ENCODE measurements at places on chromosomes 16 and 17.

DNA sequence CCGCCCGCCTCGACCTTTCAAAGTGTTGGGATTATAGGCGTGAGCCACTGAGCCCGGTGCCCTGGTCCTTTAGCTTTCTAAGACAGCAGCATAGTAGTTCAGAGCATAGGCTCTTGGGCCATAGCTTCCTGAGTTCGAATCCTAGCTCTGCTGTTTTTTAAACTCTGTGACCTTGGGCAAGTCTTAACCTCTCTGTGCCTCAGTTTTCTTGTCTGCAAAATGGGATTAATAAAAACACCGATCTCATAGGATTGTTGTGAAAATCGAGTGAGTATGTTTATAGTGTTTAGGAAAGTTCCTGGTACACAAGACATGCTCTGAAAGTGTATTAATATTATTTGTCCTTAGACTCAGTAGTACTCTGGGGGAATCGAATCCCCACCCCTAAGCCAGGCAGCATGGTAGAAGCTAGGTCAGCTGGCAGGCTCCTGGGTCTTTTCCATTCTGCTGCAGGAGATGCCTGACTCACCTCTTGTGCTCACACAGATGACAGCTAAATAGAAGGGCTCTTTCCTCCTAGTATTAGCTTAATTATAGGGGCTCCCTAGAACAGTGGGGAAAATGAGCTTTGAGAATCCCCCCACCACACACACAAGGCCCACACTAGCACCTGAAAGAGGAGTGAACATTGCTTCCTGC is 44.1 kb downstream of the PRKCB start:
- no peak for DNase-seq

DNA sequence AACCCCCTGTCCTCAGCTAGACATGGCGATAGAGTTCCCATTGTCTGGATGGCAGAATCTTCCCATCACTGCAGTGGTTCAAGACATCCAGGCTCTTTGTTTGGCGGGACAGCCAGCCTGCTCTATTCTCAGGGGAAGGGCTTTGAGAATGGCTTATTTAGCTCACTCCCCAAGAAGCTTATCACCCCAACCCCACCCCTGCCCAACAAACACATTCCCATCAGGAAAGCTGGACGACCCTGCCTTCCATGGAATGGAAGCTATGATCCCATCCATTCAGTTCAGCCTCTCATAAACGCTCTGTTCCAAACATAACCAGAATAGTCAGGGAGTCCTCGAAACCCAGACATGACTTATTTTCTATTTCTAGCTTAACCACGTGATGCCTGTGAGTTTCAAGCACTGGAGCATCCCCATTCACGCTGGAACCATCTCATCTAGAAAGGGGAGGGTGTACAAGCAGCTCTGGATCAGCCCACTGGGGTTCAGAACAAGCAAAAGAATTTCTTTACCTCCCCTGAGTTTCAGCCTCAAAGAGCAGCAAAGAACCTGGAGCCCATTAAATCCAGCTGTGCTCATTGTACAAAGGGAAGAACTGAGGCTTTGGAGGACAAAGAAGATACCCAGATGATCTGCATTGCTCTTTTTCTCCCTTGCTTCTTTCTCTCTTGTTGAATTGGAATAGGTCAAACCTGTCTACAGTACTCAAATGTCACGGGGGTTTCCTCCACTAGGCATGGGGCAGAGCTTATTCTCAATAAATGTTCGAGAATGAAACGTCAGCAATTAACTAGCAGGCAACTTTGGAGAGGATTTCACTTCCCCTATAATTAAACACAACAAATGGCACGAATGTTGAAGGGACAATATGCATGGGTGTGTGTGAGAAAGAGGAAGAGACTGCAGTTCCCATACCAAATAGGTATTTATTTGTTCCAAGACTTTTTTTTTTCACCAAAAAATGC is 93.1 kb downstream of the XYLT1 start:
- DNase-seq: no peak

- no peak for DNase-seq
Observed at GRCh38 chr16:17159617-17160016, 311.1 kb downstream of the XYLT1 start.

DNA sequence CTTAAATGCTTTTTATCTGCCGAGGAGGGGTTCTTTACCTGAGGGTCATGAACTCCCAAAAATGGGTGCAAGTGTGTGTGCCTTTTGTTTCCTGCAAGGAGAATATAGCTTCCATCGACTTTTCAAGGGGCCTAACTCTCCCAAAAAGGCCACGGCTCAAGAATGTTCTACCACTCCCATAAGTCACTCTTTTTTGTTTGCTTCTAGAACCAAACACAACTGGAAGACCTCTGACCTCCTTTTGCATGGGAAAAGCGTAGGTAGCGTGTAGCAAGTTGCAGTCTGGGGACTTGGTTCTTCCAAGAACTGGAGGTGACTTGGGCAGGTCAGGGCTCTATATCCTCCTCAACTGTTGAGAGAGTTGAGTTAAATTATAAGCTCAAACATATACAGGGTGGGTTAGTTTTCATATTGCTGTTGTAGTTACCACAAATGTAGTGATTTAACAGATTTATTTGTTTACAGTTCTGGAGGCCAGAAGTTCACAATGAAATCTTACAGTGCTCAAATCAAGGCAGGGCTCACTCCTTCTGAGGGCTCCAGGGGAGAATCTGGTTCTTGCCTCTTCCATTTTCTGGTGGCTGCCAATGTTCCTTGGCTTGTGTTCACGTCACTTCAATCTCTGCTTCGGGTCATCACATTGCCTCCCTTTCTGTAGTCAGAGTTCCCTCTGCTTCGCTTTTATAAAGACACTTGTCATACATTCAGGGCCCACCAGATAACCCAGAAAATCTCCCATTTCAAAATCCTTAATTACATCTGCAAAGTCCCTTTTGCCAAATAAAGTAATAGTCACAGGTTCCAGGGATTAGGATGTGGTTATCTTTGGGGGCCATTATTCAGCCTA is 1.4 kb downstream of the TMEM97 start:
- DNase-seq: no peak

GRCh38 chr16:69166221-69166833 is 20.6 kb upstream of the SNTB2 start:
- peak; percentile 71 for DNase-seq

DNA sequence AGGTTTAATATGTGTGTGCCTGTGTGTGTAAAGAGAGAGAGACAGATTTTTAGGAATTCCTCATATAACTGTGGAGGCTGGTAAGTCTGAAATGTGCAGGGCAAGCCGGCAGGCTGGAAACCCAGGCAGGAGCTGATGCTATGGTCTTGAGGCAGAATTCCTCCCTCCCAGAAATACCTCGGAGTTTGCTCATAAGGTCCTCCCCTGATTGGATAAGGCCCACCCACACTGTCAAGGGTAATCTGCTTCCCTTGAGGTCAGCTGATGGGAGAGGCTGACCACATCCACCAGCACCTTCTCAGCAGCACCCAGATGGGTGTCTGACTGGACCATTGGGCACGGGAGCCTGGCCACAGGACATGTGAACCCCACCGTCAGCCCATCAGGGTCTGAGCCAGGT is 42.4 kb downstream of the C16orf95 start:
- DNase-seq: no peak

DNA sequence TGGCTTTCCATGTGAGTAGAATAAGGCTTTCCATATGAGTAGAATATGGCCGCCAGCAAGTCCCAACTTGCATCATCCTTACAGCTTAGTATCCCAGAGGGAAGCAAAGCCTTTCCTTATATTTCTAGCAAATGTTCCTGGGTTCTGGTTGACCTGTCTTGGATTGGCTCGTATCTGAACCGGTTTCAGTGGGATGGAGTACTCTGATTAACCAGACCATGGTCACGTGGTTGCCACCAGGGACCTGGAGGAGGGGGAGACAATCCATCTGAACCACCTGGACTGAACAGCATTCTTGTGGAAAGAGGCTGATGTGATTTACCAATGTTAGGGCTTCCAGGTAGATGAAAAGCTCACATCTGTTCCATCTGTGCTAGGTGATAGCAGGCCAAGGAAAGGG is 89.0 kb downstream of the SHISA6 start:
- no peak for DNase-seq

DNA sequence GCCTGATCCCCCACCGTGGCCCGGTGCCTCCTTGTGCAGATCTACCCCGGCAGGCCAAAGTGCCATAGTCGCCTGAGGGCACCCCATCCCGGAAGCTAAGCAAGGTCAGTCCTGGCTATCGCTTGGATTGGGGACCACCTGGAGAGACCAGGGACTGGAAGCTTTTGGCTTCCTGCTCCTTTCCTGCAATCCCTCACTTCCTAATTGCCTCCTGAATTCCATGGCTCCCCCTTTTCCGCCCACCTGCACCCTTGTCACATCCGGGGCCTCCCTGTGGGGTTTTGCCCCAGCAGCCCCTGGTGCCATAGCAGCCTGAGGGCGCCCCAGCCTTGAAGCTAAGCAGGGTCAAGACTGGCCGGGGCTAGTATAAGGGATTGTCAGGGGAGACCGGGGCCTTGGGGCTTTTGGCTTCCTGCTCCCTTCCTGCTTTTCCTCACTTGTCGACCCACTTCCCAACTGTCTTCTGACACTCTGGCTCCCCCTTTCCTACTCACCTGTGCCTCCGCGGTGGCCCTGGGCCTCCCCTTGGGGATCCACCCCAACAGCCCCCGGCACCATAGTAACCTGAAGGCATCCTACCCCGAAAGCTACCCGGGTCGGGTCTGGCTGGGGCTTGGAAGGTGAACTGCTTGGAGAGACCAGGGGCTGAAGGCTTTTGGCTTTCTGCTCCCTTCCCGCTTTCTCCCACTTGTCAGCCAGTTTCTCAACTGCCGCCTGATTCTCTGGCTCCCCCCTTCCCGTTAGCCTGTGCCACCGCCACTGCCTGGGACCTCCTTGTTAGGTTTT is 2293.6 kb downstream of the TP53TG3F start:
- no peak for DNase-seq

GRCh38 chr16:57277586-57277985 is 6.9 kb downstream of the PLLP start:
- peak; percentile 46 for DNase-seq

DNA sequence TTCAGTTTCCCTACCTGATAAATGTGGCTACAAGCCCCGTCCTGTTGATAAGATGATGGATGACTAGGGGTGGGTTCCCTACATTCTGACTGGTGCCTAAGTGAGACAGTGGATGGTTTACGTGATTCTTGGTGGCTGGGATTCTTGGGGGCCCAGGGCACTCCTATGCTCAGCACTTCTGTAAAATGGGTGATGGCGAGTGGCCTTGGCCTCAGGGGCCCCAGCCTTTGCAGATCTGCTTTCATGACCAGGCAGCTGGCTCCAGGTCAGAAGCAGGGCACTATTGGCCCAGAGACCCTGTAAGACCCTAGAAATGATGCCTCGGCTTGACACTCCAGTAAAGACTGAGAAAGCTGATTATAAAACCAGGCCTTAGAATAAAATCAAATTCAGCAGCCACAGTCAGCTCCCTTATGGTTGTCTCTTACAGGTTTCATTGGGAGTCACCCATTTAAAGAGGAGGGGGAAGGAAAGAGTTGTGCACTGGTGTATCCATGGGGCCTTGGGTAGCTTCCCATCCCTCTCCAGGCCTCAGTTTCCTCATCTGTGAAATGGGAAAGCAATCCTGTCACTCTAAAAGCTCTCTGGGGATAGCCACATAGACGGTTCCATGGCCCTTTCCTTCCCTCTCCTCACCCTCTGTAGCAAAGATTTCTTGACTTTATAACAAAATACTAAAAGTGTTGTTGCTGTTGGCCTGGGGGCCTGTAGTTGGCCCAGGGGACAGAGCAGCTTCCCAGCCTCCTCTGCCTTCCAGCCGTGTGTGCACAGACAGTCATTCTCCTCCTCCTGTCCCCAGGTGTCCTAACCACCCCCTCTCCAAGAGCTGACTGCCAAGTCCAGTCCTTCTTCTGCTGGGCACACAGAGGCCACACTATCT is 1.2 kb downstream of the SNX20 start:
- DNase-seq: no peak

GRCh38 chr17:80847496-80848230 is 144.0 kb upstream of the CHMP6 start:
- peak; percentile 47 for DNase-seq

- no peak for DNase-seq
Observed at GRCh38 chr17:9221147-9221921, 200.0 kb downstream of the NTN1 start.

DNA sequence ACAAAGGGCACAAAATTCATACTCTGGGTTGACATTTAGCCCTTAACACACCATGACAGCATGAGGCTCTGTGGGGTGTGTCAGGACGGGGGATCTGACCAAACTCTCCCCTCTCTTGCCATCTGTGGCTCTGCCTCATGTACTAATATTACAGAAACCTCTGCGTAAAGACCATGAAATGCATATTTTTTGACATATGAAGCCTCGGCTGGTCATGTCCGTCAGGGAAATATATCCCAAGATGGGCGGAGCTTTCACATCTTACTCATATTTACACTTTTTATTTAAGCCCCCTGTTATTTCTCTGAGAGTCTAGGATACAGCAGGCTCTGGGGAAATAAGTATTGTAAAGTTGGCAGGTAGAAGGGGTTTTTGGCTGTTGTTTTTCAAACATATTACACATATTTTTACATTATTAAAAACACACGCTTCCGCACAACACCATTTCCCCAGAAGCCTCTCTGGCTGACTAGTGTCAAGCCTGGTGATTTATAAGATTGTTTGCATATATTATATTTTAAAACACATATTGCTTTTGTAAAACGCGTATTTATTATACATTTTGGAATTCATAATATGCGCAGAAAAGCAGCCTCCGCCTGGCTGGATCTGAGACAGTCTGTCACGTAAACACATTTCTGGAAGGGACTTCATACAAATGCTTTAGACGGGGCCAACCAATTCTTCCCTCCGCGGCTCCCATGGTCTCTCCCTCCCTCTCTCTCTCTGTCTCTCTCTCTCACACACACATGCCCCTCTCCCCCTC is 237.7 kb upstream of the ZFHX3 start:
- no peak for DNase-seq

GRCh38 chr17:59420901-59421300 is 89.4 kb downstream of the YPEL2 start:
- DNase-seq: no peak

- DNase-seq: no peak
Observed at GRCh38 chr17:31819578-31819977, 39.5 kb downstream of the COPRS start.

GRCh38 chr17:1896243-1897104 is 66.7 kb downstream of the RPA1 start:
- no peak for DNase-seq

- DNase-seq: no peak
Observed at GRCh38 chr16:4968879-4969483, 10.9 kb downstream of the SEC14L5 start.

DNA sequence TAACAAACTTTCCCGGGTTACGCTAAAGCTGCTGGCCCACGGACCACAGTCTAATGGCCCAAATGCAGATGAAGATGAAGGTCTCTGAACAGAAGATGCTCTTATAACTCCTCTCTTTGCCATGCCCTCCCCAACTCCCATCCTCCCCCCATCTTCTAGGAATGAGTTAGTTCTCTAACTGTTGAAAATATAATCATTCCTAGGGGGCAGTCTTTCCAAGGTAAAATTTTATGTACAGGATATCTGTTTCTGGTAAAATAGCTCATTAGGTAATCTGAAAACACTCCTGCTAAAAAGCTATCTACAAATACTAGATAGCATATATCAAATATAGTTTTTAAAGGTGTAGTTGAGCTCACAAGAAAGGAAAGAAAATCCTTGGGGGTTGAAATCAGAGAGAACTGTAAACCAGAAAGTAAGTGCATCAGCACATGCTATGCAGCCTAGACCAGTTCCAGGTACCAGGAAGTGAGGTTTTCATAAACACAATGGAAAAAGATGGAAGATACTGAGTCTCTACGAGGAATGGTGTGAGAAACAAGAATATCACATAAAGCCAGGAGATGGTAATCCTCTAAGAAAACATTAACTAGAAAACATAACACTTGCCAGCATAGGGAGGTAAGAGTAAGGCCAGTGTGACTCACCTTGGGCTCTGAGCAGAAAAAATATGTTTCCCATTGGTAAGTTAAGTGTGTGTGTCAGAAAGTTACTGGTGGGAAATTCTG is 38.1 kb downstream of the CMC2 start:
- no peak for DNase-seq

- no peak for DNase-seq
Observed at GRCh38 chr17:35051183-35051578, 12.3 kb downstream of the RFFL start.
